Memory B cell (primary cell): ENCODE measurements at places on chromosomes 2 and 18.
A peak's percentile ranks its signal among the peaks of the same experiment; 100 is the strongest.

DNA sequence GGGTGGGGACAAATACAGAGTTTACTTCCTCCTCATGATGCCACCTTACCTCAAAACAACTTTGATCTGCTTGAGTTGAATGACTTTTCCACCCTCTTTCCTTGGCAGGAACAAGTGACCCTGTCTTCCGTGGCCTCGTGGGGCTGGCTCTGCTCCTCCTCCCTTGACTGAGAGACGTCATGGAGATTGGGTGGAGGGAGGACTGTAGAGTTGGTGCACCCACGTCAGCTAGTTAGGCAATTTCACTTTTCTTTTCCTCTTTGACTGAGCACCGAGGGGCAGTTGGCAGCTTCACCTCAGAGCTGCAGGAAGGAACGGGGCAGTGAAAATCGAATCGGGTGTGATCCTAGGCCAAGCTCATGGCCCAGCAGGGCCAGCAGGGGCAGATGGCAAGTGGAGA lies at the start of gene SP140:
SP140 (plus strand) TSS at position 251 of the 400 bp plus-strand sequence; CDS start at position 360, 109 bp downstream.
- DNase-seq = peak; percentile 58
- H3K36me3 ChIP-seq = peaks cover 9% of the 10 kb centered on the region
- H3K27ac ChIP-seq = peak within 1 kb of the TSS; percentile 97
- H3K27me3 ChIP-seq = no peaks in the 10 kb centered on the region
- peaks cover 41% of the 10 kb centered on the region for H3K4me1 ChIP-seq

GRCh38 chr2:30293303-30293921 lies 62.1 kb downstream of the LBH start:
- peak overlapping the region; percentile 82 for H3K27ac ChIP-seq
- H3K27me3 ChIP-seq = no peaks in the 10 kb centered on the region
- no peak for DNase-seq
- no peak overlapping the region for H3K4me3 ChIP-seq
- H3K36me3 ChIP-seq = no peaks in the 10 kb centered on the region

DNA sequence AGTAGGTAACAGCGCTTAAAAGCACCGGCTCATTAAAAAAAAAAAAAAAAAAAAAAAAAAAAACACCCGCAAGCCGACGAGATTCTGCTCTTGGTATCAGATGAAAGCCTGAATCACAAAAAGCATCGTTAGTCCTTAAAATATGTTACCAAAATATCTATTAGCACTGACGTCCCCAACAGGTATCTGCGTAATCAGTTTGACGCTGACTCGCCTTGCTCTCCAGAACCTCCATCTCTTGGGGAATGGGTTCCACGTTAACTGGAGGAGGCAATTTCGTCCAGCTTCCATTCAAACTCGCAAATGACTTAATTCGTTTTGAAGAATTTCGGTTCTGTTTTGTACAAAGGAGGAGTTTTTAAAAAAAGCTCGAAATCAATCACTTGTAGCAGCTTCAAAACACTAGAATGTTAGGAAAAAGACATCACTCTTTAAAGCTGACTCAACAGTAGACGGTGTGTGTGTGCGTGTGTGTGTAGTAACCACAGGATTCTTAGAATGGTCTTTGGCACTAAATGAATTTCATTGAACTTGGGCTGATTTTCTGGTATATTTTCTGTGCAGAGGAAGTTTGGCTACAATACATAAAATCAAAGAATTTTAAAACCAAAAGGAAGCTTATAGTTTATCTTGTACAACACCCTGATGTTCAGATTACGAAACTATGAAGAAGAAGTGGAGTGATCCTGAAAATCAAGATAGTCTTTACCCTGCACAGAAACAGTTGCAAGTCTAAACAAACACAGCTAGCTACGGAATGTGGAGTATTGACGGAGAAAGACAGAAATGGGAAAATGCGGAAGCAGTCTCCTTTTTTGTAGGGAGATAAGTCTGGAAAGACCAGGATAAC lies 1.1 kb upstream of the PGAP1 start:
- H3K27ac ChIP-seq = peak overlapping the region; percentile 89
- peak overlapping the region; percentile 98 for H3K4me3 ChIP-seq
- H3K36me3 ChIP-seq = no peaks in the 10 kb centered on the region
- peaks cover 1% of the 10 kb centered on the region for H3K27me3 ChIP-seq
- DNase-seq = no peak

GRCh38 chr2:109387221-109387735 lies 226.5 kb downstream of the SEPTIN10 start:
- H3K27me3 ChIP-seq = peaks cover 10% of the 10 kb centered on the region
- no peaks in the 10 kb centered on the region for H3K4me1 ChIP-seq
- no peaks in the 10 kb centered on the region for H3K36me3 ChIP-seq
- H3K27ac ChIP-seq = no peak overlapping the region
- DNase-seq = no peak
- H3K4me3 ChIP-seq = no peak overlapping the region

GRCh38 chr2:226464380-226464779 lies 335.2 kb downstream of the IRS1 start:
- no peak overlapping the region for H3K4me3 ChIP-seq
- no peaks in the 10 kb centered on the region for H3K4me1 ChIP-seq
- no peaks in the 10 kb centered on the region for H3K27me3 ChIP-seq
- DNase-seq = no peak
- no peak overlapping the region for H3K27ac ChIP-seq
- no peaks in the 10 kb centered on the region for H3K36me3 ChIP-seq

GRCh38 chr18:48455555-48456478 lies 46.6 kb upstream of the ZBTB7C start:
- peaks cover 7% of the 10 kb centered on the region for H3K27me3 ChIP-seq
- DNase-seq = no peak
- H3K4me3 ChIP-seq = no peak overlapping the region
- no peaks in the 10 kb centered on the region for H3K36me3 ChIP-seq
- H3K4me1 ChIP-seq = no peaks in the 10 kb centered on the region

DNA sequence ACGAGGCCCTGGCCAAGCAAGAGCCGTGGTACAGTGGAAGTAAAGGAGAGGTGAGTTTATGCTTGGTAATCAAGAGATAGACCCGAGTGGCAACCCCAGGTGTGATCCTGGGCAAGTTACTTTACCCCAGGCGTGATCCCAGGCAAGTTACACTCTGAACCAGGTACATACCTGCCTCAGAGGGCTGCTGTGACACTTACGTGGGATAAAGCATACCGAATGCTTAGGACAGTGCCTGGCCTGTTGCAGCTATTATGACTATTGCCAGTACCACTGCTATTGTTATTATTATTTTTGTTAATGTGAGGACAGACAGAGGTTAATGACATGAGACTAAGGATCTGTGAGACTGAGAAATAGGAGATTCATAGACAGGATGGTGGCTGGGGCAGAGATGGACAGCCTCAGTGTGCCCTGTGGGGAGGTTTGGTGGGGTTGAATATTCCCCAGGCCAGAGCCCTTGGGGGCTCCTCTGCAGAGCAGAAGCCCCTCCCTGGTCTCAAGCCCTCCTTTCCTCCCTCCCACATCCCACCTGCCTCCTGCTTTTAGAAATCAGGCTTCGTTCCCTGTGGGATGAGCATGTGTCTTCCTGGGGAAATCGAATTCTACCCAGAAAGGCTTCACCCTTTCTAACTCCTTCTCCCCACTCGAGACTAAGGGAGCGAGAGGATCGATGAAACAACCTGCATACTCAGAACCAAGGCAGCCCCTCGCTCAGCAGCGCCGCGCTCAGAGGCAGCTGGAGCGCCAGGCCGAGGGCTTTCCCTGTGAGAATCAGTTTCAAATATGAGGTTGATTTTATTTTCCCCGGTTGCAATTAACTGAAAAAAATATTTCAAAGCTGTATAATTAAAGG lies 62.0 kb upstream of the SIX3 start:
- peaks cover 2% of the 10 kb centered on the region for H3K36me3 ChIP-seq
- H3K27me3 ChIP-seq = peaks cover 7% of the 10 kb centered on the region
- DNase-seq = no peak
- no peak overlapping the region for H3K27ac ChIP-seq
- no peak overlapping the region for H3K4me3 ChIP-seq
- no peaks in the 10 kb centered on the region for H3K4me1 ChIP-seq

GRCh38 chr2:77519164-77519887 lies 2.9 kb downstream of the LRRTM4 start:
- no peaks in the 10 kb centered on the region for H3K4me1 ChIP-seq
- DNase-seq = no peak
- H3K36me3 ChIP-seq = no peaks in the 10 kb centered on the region
- no peak overlapping the region for H3K4me3 ChIP-seq

GRCh38 chr2:218964041-218964771 lies 4.7 kb downstream of the CDK5R2 start:
- peaks cover 13% of the 10 kb centered on the region for H3K4me1 ChIP-seq
- no peak overlapping the region for H3K27ac ChIP-seq
- no peak for DNase-seq

- no peak for DNase-seq
- H3K4me1 ChIP-seq = no peaks in the 10 kb centered on the region
- H3K27ac ChIP-seq = no peak overlapping the region
- H3K36me3 ChIP-seq = no peaks in the 10 kb centered on the region
Observed at GRCh38 chr18:3615374-3615985, 165.5 kb downstream of the TGIF1 start.

- peak overlapping the region; percentile 45 for H3K4me3 ChIP-seq
- H3K36me3 ChIP-seq = peaks cover 11% of the 10 kb centered on the region
- no peaks in the 10 kb centered on the region for H3K27me3 ChIP-seq
- peaks cover 63% of the 10 kb centered on the region for H3K4me1 ChIP-seq
Observed at GRCh38 chr2:134231301-134231964, 22.4 kb upstream of the MGAT5 start.

DNA sequence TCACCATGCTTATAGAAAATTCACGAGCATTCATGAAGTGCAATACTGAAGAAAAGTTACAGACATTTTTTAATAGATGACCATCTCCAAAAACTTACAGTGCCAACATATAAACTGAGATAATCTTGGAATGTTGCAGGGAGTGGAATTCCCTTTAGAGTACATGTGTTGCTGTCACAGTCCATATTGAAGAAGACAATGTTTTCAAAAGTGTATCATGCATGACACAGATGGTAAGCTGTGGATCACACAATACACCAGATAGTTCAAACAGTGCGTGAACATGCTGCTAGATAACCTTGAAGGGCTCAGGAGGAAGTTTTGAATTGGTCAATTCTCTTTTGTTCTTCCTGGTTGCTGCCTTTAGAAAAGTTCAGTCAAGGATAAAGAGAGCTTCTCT lies 1644.3 kb upstream of the NXPH2 start:
- H3K27me3 ChIP-seq = no peaks in the 10 kb centered on the region
- no peaks in the 10 kb centered on the region for H3K4me1 ChIP-seq
- no peak overlapping the region for H3K4me3 ChIP-seq
- DNase-seq = no peak
- no peak overlapping the region for H3K27ac ChIP-seq

GRCh38 chr2:176589825-176590440 lies 320.7 kb downstream of the MTX2 start:
- H3K27ac ChIP-seq = no peak overlapping the region
- DNase-seq = no peak

GRCh38 chr2:137724912-137725311 lies 239.4 kb upstream of the HNMT start:
- DNase-seq = no peak
- no peak overlapping the region for H3K27ac ChIP-seq
- H3K4me1 ChIP-seq = no peaks in the 10 kb centered on the region
- no peak overlapping the region for H3K4me3 ChIP-seq

DNA sequence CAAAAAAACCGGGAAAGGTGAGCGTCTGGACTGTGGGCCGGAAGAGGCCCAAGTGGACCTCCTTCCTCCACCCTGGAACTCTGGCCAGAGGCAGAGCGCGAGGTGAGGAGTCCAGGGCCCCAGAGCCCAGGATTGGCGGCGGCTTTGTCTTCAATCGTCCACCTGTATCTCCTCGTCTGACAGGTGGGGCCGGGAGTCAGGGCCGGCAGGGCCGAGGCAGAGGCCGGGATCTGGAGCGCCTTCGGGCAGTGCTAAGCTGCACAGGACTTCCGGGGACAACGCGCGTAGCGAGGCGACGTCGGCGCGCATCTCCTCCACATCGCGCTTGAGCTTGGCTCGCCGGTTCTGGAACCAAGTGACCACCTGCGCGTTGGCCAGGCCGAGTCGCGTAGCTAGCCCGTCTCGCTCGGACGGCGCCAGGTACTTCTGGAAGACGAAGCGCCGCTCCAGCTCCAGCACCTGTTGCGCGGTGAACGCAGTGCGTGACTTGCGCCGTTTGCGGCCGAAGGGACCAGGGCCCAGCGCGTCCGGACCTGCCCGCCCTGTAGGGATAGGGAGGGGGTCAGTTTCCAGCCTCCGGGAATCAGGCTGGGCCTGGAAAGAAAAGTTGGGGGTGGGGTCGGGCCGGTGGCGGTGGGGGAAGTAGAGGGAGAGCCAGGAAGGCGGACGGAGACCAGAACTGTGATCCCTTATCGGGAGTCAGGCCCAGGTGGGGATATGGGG lies 1.5 kb downstream of the LBX2 start:
- no peak for DNase-seq
- peaks cover 19% of the 10 kb centered on the region for H3K27me3 ChIP-seq
- H3K4me1 ChIP-seq = peaks cover 13% of the 10 kb centered on the region

DNA sequence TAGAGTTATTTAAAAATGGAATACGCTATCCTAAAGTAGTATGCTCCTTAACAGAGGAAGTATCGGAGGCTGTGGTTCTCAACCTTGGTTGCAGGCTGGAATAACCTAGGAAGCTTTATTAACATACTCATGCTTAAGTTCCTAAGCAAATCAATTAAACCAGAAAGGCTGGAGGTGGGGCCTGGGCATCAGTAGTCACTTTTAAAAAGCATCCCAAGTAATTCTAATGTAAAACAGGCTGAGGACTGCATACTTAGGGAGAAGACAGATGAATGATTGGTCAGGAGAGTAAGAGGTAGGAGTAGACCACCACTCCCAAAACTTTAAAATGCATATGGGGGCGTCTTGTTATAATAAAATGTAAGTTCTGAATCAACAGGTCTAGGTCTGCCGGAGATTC lies 15.3 kb downstream of the ACAA2 start:
- no peaks in the 10 kb centered on the region for H3K27me3 ChIP-seq
- H3K4me1 ChIP-seq = no peaks in the 10 kb centered on the region
- H3K4me3 ChIP-seq = no peak overlapping the region
- DNase-seq = no peak

DNA sequence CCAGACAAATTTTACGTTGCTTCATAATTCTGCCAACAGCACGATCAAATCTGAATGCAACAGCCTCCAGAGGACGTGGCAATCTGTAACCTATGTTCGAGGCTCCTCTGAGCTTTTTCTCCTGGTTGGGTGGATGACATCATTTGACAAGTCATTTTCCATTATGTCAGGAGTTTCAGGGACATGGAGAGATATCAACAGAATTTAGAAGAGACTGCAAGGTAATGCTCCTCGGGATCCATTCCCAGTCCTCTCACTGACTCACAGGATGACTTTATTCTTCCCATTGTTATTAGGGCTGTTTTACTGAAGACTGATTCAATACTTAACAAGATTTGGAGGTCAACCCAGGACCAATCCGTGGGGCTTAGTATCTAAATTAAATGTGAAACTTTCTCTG lies 72.5 kb upstream of the RNF152 start:
- H3K27me3 ChIP-seq = peaks cover 10% of the 10 kb centered on the region

DNA sequence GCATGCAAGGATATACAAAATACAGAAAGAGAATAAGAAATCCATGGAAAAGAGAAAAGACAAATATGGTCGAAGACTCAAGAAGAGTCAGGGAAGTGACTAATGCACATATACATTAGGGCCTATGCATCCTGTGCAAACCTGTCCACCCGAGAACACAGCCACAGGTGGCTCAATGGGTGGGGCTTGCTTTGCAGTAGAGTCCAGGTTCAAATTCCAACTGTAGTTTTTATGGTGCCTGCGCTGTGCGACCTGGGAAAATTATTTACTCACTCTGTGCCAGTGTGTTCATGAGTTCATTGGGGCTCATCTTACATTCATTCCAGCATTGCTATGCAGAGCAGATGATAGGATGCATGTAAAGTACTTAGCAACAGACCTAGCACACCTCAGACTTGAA lies 244.7 kb downstream of the CTNNA2 start:
- no peaks in the 10 kb centered on the region for H3K27me3 ChIP-seq
- DNase-seq = no peak
- H3K27ac ChIP-seq = no peak overlapping the region
- no peaks in the 10 kb centered on the region for H3K36me3 ChIP-seq
- H3K4me1 ChIP-seq = no peaks in the 10 kb centered on the region
- H3K4me3 ChIP-seq = no peak overlapping the region
